ENCODE measurements at places on chromosomes 16 and 17. TPM values are rescaled to one million over a fixed set of nuclear protein-coding genes. Genes with fewer than 3 reads are reported as not detected.

TBC1D26 gene
- 1.2 TPM for total RNA-seq

PITPNC1 gene
- total RNA-seq: 4.1 TPM

ARL5C gene
- not detected for total RNA-seq

TLCD1 gene
- 1.4 TPM for total RNA-seq

ABAT gene
- 7.3 TPM for total RNA-seq

DNAI2 gene
- total RNA-seq: not detected

SULT1A2 gene
- 0.41 TPM for total RNA-seq

CTRB2 gene
- total RNA-seq: not detected

NRN1L gene
- not detected for total RNA-seq

ABCC11 gene
- total RNA-seq: not detected

GRCh38 chr17:55272711-55273578 lies 8.2 kb downstream of the HLF start:
- DNase-seq: no peak
- no peak overlapping the region for H3K4me3 ChIP-seq
- H3K4me1 ChIP-seq: peaks cover 21% of the 10 kb centered on the region
- peak overlapping the region; percentile 67 for H3K27ac ChIP-seq
- H3K36me3 ChIP-seq: no peaks in the 10 kb centered on the region

DNA sequence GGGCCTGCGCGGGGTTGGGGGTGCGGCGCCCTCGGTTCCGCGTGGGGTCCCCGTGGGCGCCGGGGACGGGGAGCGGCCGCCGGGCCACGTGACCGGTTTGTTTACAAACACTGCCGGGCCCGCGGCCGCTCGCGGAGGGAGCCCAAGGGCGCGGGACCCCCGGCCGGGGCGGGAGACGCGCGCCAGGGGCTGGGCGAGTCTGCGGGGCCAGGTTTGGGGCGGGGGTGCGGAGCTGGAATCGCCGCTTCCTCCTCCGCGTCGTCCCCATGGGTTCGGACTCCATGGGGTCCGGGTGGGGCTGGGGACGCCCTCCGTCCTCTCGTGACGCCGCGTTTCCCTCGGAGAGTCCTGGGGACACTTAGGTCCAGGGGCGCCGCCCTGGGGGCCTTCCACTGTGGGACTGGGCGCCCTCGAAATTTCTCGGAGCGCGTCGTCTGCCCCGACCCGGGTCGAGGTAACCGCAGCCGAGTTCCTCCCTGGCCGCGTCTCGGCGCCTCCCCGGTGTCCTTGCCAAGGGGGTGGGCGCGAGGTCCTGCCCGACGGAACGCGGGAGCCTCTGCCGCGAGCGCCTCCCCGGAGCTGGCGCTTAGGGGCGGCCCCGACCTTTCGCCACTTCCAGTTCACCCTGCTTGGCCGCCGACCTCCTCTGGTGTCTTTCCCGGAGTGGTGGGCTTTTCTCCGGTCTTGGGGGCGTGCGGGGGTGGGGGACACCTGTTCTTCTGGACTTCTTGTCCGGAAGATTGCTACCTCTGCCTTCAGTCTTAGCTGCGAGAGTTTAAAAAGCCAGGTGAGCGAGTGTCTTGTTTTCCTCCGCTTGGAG lies 684 bp downstream of the YPEL2 start:
- peak overlapping the region; percentile 86 for H3K4me3 ChIP-seq
- DNase-seq: peak; percentile 40
- peaks cover 5% of the 10 kb centered on the region for H3K4me1 ChIP-seq
- H3K27ac ChIP-seq: peak overlapping the region; percentile 95
- H3K27me3 ChIP-seq: no peaks in the 10 kb centered on the region

- H3K36me3 ChIP-seq: no peaks in the 10 kb centered on the region
- H3K27me3 ChIP-seq: no peaks in the 10 kb centered on the region
- DNase-seq: no peak
- H3K27ac ChIP-seq: no peak overlapping the region
Observed at GRCh38 chr16:5776876-5777275, 679.3 kb upstream of the EEF2KMT start.

DNA sequence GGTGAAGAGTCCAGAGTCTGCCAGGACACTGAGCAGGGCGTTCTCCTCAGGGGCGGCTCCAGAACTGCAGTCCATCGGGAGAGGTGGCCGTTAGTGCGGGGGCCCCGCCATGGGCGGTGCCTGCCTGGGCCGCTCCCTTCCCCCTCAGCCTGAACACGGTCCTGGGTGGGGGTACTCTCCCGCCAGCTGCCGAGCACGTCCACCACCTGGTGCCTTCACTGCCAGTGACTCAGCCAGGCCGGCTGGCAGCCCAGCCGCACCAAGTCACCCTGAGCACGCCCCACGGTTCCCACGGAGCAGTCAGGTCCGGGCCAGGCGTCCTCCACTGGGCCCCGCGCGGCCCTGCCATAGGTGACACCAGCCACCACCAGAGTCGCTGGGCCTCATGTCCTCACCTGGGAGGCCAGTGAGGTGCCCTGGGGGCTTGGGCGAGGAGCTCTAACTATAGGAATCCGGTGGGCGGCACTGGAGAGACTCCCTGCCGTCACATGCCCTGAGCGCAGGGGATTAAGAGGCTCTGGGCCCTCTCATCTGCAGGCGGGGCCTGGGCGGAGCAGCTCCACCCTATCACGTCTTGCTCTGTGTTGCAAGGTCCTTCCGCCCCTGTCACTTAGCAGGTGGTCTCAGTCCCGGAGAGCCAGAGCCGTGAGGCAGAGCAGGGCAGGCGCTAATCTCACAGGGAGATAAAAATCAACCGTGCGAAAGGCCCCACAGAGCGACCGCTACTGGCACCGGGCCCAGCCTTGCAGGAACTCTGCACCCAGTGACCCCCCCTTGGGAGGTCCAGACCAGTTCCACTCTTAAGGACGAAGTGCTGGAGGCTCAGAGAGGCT lies 14.3 kb downstream of the PIEZO1 start:
- peaks cover 10% of the 10 kb centered on the region for H3K4me1 ChIP-seq
- no peaks in the 10 kb centered on the region for H3K36me3 ChIP-seq
- no peak overlapping the region for H3K4me3 ChIP-seq

DNA sequence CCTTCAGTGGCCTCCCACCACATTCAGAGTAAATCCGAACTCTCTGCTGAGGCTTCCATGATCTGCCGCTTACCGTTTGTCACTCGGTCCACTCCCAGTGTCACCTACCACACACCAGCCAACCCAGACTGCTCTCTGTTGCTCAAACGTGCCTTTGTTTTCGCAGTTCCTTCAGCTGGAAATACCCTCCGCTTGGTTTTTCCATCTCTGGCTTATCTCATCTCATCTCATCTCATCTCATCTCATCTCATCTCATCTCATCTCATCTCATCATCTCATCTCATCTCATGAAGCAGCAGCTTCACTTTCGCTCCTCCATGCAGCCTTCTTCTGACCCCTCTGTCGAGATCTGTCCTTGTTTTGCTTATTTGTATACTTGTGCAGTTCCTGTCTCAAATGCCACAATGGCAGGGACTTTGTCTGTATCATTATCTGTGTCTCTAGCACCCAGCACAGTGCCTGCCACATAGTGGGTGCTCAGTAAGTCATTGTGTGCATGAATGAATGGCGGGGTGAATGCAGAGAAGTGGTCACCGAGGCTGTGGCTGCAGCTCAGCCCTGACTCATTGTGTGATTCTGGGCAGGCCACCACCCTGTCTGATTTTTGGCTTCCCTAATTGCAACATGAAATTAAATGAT lies 3.8 kb upstream of the SNX20 start:
- no peak overlapping the region for H3K4me3 ChIP-seq
- H3K4me1 ChIP-seq: no peaks in the 10 kb centered on the region
- H3K36me3 ChIP-seq: no peaks in the 10 kb centered on the region
- no peak overlapping the region for H3K27ac ChIP-seq
- H3K27me3 ChIP-seq: no peaks in the 10 kb centered on the region
- no peak for DNase-seq

DNA sequence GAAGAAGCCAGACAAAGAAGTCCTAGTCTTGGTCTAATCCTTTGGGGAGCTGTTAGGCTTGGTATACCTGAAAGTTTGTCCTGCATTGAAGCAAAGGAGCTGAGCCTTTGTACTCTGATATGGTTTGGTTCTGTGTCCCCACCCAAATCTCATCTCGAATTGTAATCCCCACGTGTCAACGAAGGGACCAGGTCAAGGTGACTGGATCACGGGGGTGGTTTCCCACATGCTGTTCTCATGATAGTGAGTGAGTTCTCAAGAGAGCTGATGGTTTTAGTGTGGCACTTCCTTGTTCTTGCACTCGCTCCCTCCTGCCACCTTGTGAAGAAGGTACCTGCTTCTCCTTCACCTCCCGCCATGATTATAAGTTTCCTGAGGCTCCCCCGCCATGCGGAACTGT lies 33.6 kb downstream of the FAM20A start:
- no peaks in the 10 kb centered on the region for H3K36me3 ChIP-seq
- no peaks in the 10 kb centered on the region for H3K27me3 ChIP-seq
- no peak overlapping the region for H3K4me3 ChIP-seq

- no peaks in the 10 kb centered on the region for H3K36me3 ChIP-seq
- no peaks in the 10 kb centered on the region for H3K27me3 ChIP-seq
Observed at GRCh38 chr16:641326-642188, at the start of gene MCRIP2. Gene MCRIP2 (plus strand): TSS chr16:641828. CDS start chr16:641992, 164 bp downstream.

GRCh38 chr16:4373356-4373908 lies 1.8 kb downstream of the VASN start:
- DNase-seq: peak; percentile 55
- peak overlapping the region; percentile 96 for H3K27ac ChIP-seq
- peaks cover 35% of the 10 kb centered on the region for H3K4me1 ChIP-seq

DNA sequence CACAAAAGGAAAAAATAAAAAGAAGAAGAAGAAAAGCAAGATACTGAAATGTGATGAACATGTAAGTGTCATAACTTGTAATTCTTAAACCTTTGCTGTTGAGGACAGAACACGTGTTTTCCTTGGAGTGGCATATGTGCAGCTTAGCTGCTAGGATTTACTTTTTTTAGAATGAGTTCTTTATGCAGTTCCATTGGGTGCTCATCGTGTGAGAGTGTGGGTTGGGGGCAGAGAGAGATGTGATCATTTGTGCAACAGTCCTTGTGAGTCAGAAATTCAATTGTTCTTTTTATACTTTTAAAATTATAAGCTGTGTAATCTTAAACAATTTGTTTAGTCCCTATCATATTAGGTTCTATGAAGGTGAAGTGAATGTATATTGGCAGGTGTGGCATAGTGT lies 5.5 kb upstream of the DHRS11 start:
- H3K27ac ChIP-seq: no peak overlapping the region
- DNase-seq: no peak
- no peaks in the 10 kb centered on the region for H3K36me3 ChIP-seq
- no peaks in the 10 kb centered on the region for H3K4me1 ChIP-seq
- no peaks in the 10 kb centered on the region for H3K27me3 ChIP-seq

DNA sequence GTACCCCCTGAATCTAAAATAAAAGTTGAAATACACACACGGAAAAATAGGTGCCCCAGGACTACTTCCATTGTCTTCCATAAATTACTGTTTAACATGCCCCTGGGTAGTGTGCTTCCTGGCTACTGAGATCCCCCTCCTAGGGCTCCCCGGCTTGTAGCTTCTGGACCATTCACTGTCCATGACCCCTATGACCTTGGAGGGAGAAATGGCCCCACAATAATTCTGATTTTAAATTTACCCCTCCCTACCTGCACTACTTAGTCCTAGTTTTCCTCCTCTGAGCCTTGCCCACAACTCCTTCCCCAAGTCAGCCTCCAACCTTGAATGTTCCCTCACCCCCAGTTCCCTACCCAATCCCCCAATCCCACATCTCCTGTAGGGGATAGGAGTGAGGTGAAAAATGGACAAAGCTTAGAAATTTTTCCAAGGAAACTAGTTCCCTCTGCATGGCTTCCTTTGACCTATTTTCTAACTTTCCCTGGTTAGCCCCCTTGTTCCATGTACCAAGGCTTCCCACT lies 9.5 kb upstream of the MSL1 start:
- no peak overlapping the region for H3K4me3 ChIP-seq
- H3K27ac ChIP-seq: peak overlapping the region; percentile 90
- no peak for DNase-seq
- no peaks in the 10 kb centered on the region for H3K27me3 ChIP-seq

GRCh38 chr17:59108400-59109102 lies 1.9 kb upstream of the TRIM37 start:
- no peaks in the 10 kb centered on the region for H3K27me3 ChIP-seq
- H3K27ac ChIP-seq: no peak overlapping the region
- no peaks in the 10 kb centered on the region for H3K4me1 ChIP-seq
- no peaks in the 10 kb centered on the region for H3K36me3 ChIP-seq

DNA sequence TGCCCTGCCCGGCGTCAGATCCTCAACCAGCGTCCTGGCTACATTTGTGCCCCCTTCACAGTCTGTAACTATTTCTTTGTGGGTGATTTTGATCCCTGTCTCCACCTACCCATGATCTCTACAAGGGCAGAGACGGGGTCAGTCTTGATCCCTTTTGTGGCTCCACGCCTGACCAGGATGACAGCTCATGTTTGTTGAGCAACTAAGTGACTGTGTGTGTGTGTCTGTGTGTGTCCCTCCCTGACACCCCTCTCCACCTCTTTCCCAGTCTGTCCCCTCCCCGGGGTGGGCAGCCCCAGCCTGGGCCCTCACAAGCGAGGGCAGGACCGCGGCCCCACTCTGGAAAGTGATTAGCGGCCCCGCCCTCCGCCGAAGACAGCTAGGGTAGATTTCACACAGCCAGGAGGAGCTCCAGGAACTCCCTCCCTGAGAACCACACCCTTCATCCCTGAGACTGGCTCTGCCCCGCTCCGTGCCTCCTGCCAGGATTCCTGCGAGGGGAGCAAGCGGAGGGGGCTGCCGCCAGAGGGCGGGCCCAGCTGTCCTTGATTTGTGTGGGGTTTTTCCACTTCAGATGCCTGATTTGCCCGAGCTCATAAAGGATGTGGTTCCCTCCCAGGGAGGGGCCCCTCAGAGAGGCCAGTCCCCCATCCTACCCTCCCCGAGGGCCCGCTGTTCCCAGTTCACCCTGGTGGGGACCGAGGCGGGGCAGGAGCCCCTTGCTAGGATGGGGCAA lies 5.3 kb upstream of the HS3ST6 start:
- no peaks in the 10 kb centered on the region for H3K36me3 ChIP-seq
- H3K4me1 ChIP-seq: peaks cover 3% of the 10 kb centered on the region
- no peak overlapping the region for H3K27ac ChIP-seq

- H3K27ac ChIP-seq: peak overlapping the region; percentile 27
- no peaks in the 10 kb centered on the region for H3K4me1 ChIP-seq
- no peaks in the 10 kb centered on the region for H3K27me3 ChIP-seq
- no peaks in the 10 kb centered on the region for H3K36me3 ChIP-seq
Observed at GRCh38 chr16:4664538-4665418, 28.6 kb upstream of the NUDT16L1 start.

- H3K4me3 ChIP-seq: no peak overlapping the region
- DNase-seq: no peak
- H3K4me1 ChIP-seq: peaks cover 6% of the 10 kb centered on the region
- no peak overlapping the region for H3K27ac ChIP-seq
- H3K36me3 ChIP-seq: no peaks in the 10 kb centered on the region
Observed at GRCh38 chr16:67237396-67238277, 9.6 kb downstream of the FHOD1 start.

All from uterus (tissue), 4 donors.